HT-29 (cell line): ENCODE measurements at places on chromosomes 3 and 15. TPM values are rescaled to one million over a fixed set of nuclear protein-coding genes. Genes with fewer than 3 reads are reported as not detected.

DNA sequence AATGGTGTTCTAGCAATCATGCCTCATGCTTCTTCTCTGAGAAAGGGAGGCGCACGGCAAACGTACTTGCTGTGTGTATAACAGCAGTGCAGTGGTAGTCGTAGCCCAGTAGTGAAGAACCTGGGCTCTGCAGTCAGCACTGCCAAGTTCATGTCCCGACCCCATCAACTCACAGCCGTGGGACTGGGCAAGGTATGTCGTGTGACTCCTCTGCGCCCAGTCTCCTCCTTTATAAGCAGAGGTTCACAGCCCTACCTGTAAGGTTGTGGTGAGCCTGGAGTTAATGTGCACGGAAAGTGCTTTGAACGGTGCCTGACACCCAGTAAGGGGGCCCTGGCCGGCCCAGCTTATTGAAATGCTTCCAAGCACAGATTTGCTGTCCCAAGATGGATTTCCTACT is 26.6 kb downstream of the EHD4 start:
- DNase-seq, result no peak

The UBA7 gene
- total RNA-seq, result 5.1 and 6.1 TPM in 2 replicates

DNA sequence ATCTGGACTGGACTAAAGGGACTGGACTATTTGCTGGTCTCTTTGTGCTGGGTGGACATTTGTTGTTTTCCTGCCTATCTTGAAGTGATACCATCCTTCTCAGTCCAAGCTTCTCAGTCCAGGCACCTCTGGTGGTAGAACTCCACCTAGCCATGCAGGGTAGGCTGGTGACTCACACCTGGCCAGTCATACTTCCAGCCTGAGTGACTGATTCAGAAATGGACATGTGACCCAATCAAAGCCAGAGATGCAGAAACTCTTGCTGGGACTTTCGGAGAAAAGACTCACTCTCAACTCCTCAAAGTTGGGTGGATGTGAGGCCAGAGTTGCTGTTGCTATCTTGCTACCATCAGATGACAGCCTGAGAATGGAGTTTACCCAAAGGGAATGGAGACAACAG is 5.6 kb upstream of the ASB14 start:
- DNase-seq, result peak; percentile 37

The DISP2 gene
- 0.81 and 1.3 TPM in 2 replicates for total RNA-seq

The RPL22L1 gene
- 18.6 and 36.1 TPM in 2 replicates for total RNA-seq
